ENCODE measurements at places on chromosomes 13 and 19.

- no peak for DNase-seq
Observed at GRCh38 chr13:107864543-107865317, 350.6 kb downstream of the LIG4 start.

- no peak for DNase-seq
Observed at GRCh38 chr13:86563308-86563707, 764.1 kb upstream of the SLITRK6 start.

GRCh38 chr19:46299695-46300094 lies 2.9 kb downstream of the HIF3A start:
- no peak for DNase-seq

DNA sequence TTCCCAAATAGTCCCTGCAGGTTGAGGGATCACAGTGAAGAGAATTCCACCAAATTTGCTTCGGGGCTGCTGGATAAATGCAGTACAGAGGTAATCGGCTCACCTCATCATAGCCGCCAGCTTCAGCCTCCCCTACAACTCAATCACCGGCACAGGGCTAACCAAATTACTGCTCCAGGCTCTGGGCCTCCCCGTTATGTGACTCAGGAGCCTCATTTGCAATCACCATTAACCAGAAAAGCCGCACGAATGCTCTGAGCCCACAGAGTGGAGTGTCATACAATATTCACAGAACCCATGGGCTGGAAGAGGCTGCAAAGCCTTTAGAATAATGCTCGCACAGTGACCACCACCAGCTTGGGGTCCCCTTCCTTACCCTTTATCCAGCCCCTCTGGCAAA lies 4.9 kb downstream of the SIAH3 start:
- no peak for DNase-seq

GRCh38 chr19:18297308-18297707 lies 15.9 kb upstream of the JUND start:
- no peak for DNase-seq

DNA sequence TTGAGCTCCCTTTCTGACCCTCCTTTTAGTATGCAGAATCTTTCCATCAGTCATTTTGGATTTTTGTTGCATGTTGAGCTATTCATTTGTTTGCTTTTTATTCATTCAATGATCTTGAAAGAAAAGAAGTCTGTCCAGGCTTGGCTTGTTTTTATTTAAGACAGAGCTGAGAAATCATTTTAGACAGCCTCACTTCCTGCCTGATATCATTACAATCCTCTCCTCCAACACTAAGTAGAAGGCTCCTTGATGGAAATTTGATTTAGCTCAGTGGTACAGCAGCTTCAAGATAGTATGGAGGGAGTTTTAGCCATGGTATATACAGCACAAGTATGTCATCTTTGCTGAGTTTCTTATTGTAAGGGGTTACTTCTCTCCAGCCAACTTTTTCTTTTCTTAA lies 28.4 kb downstream of the MBNL2 start:
- DNase-seq: no peak

- DNase-seq: no peak
Observed at GRCh38 chr13:78881751-78882150, 222.8 kb upstream of the OBI1 start.

- DNase-seq: no peak
Observed at GRCh38 chr13:106610486-106610885, 42.5 kb upstream of the ARGLU1 start.

DNA sequence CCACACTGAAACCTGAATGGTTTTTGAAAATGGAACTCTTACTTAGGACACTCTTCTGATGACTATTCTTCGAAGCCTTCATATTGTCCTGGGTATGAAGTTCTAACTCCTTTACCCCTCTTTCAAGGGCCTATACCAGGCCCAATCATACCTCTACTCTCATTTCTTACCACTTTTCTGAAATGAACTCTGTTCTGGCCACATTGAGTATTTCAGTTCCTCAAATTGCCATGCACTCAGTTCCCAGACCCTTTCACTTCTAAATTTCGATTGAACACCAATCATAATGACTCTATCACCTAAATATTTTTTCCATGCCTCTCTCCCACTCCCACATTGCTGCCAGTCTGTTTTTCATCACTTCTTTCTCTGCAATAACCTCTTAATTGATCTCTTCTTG lies 53.7 kb downstream of the LACC1 start:
- no peak for DNase-seq

GRCh38 chr13:97325738-97326137 lies 103.6 kb downstream of the MBNL2 start:
- no peak for DNase-seq

- DNase-seq: no peak
Observed at GRCh38 chr19:47615714-47616113, 6.8 kb downstream of the BICRA start.

DNA sequence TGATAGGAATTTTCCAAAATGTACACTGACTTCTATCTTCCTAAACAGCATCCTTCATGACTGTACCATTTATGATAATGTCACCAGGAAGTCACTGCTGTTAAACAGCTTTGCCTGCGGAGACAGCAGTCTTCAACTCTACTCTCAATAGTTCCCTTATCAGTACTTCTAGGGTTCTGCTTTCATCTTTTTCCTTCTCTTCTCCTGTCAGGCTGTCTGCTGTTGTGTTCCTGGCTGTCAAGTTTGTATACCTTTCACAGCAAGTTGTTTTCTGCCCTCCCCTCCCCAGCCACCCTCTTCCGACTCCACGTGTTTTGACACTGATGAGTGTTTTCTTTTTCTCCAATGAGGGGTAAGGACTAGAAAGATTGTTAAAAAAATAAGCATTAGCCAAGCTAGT lies 2.2 kb downstream of the UPF3A start:
- DNase-seq: no peak

GRCh38 chr13:39054112-39054511 lies 15.9 kb downstream of the NHLRC3 start:
- DNase-seq: no peak

DNA sequence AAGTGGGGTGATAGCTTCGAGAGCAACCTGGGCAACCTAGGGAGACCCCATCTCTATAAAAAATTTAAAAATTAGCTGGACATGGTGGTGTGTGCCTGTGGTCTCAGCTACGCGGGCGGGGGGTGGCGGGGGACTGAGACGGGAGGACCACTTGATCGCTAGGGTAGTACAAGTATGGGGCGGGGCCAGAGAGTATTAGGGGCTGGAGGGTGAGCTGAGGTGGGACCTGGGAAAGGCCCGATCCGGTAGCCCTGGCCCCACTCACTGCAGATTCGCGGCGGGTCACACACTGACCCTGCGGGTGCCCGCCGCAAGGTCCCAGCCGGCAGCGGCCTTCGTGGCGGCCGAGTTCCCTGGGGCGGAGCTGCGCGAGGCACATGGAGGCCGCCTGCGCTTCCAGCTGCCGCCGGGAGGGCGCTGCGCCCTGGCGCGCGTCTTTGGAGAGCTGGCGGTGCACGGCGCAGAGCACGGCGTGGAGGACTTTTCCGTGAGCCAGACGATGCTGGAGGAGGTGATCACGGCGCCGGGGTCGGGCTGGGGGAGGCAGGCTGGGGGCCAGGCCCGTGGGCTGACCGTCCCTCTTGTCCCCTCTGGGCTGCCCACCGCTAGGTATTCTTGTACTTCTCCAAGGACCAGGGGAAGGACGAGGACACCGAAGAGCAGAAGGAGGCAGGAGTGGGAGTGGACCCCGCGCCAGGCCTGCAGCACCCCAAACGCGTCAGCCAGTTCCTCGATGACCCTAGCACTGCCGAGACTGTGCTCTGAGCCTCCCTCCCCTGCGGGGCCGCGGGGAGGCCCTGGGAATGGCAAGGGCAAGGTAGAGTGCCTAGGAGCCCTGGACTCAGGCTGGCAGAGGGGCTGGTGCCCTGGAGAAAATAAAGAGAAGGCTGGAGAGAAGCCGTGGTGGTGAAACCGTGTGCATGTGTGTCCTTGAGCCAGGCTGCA lies 2.0 kb upstream of the ARHGAP45 start:
- peak; percentile 71 for DNase-seq

- peak; percentile 93 for DNase-seq
Observed at GRCh38 chr19:35740423-35741202, 1.6 kb downstream of the IGFLR1 start.

DNA sequence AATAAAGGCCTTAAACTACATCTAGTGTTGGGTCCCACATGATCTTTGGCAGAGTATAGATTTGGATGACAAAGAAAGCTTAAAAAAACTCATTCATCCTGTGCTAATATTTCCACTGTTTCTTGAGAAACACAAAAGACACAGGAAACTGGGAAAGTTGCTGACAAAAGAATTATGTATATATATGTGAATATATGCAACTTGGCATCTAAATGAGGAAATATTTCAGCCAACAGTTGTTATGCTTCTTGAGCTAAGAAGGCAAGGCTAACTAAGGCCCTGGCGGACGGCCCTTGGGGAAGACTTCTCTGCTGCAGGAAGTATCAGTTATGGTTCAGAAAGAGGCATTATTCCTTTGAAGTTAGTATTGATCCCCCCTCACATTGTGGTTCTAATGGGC lies 491.8 kb downstream of the DIAPH3 start:
- DNase-seq: no peak

DNA sequence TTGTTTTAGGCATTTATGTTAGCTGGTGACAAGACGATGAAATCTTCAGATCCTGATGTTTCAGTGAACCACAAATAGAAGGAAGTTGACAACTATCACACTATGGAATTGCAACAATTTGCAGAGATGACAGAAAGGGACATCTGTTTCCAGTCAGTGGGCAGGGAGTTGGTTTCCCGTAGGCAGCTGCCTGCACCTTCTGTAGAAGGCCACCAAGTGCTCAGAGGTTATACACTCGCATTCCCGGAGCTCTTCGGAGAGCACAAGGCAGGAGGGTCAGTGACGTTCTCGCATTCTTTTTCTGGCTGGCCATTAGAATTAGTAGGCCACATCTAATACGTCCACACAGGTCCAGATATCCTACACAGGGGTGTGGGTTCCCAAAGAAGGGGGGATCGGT lies 129.4 kb downstream of the SHISA2 start:
- DNase-seq: no peak

DNA sequence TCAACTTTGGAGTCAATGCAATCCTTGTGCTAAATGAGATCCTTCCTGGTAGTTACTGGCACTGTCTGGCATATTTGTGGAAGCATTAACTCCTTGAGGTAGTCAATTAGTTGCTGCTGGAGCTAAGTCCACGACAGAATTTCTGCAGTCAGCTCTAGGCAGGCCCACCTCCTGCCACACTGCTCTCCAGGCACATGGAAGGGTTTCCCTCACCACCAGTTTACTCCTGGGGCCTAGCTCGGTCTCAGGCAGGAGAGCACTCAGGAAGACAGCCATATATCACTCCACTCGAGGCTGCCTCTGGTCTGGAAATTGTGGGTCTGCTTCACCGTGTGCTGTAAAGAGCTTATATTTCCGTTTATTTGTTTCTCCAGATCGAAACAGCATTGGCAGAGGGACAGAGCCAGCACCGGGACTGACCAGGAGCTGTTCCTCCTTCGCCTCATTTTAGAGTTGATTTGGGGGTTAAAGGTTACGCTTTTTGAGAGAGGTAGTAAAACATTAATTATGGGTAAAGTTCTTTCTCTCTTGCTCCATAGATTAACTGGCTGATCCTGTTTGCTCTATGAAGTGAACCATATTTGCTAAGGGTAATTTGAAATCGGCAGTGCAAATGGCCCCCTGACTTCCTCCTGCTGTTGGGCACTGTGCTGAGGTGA lies 20.6 kb upstream of the GTF3A start:
- DNase-seq: no peak

DNA sequence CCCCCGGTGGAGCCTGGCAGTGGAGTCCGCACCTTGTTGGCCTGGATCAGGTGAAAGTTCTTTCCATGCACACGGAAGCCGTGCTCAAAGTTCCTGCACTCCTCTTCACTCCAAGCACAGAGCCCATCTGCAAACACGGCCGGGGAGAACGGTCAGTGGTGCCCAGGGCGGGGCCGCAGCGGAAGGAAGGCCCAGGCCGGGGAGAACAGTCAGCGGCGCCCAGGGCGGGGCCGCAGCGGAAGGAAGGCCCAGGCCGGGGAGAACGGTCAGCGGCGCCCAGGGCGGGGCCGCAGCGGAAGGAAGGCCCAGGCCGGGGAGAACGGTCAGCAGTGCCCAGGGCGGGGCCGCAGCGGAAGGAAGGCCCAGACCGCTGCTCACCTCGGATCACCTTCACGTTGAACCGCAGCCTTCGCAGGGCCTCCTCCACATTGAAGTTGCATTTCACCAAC lies 20.6 kb upstream of the PLPP2 start:
- no peak for DNase-seq

DNA sequence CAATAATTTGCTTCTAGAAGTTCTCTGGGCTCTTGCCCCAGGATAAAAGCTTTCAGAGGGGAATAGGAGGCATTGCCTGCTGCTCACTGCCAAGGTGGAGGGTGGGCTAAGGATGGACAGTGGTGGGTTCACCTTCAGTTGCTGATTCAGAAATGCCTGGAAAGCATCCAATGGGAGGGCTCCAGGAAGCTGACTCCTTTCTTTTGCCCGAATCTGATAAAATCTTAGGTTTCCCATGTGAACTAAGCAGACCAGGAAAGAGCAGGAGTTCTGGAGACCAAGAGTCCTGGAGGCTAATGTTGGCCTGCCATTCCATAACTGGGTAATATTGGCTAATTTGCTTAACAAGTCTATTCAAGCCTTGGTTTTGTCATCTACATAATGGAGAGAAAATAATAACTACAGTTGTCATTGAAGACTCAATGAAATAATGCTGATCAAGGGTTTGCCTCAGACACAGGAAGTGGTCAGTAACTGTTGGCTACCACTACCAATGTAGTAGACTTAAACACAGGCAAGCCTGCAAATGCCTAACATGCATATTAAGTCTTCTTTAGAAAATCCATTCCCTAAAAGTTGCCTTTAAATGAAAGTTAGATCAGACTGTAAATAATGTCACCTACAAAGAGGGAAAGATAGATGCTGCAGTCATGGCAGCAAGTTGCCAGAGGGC lies 528.4 kb upstream of the NBEA start:
- DNase-seq: no peak

DNA sequence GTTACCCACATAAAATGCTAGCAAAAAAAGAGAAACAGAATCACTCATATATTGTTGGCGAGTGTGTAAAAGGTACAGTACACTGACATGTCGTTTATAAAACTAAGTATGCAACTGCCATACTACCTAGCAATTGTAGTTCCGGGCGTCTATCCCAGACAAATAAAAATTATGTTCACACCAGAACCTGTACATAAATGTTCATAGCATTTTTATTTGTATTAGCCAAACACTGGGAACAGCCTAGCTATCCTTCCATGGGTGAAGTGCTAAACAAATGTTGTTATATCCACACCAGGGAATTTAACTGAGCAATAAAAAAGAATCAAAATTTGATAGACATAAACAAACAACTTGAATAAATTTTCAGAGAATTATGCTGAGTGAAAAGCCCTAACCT lies 28.9 kb upstream of the POSTN start:
- DNase-seq: no peak

DNA sequence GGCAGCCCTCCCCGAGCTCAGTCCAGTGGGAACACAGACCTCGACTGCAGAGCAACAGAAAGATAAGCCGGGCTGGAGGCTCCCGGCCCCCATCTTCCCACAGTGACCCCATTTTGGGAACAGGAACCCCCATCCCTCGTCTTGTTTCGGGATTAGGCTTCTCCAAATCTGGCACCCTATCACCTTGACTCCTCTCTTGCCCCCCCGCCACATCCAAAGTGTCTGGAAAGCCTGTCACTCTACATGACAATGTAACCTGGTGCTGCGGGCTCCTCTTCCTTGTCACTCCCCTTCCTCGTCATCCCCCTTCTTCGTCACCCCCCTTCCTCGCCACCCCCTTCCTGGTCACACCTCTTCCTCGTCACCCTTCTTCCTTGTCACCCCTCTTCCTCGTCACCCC lies 10.1 kb downstream of the PAK4 start:
- DNase-seq: no peak

Measured in CD14-positive monocyte (primary cell).